ENCODE measurements at places on chromosomes 4 and X.

DNA sequence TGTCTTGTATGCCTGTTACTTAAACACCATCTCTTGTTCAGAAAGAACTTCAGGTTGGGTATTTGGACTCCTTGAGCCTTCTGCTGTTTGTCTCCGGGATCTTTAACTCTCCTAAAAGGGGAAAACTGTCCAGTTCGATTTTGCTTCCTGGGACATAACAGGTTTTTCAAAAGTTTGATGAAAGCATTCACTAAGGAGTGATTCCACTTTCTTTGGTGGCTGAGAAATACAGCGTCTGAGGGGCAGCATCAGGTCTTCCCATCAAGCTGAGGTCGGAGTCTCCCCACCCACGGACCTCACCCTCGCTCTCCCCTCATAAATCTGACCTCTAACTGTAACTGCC, 1.4 kb downstream of the AFAP1 start:
- DNase-seq: no peak

GRCh38 chr4:156261230-156261629, 307.6 kb upstream of the CTSO start:
- DNase-seq: no peak

GRCh38 chr4:122873821-122874593, 47.4 kb downstream of the FGF2 start:
- DNase-seq: no peak

DNA sequence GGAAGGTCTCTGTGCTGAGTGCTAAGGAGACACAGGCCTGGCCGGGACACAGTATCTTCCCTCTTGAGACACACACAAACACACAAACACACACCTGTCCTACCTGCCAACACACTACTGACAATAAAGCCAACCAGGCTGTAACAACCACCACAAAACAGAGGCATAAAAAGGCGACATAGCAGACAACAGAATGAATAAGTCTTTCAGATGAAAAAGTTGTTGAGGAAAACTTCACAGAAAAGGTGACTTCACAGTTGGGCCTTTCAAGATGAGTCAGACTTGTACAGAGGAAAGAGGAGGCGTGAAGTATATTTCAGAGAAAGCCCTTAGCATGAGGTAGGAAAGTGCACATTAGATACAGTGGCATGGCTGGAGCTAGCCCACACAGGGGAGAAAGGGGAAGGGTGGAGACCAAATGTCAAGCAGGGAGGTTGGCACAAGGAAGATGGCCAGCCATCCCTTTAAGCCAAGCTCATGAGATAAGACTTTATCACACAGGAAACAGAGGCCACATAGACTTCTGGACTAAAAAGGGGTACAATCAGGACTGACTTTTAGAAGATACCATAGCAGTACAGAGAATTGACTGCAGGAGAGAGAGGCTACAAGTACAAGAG, 54.0 kb downstream of the SLC9A7 start:
- peak; percentile 25 for DNase-seq

GRCh38 chr4:7158991-7159390, 33.3 kb upstream of the SORCS2 start:
- no peak for DNase-seq

DNA sequence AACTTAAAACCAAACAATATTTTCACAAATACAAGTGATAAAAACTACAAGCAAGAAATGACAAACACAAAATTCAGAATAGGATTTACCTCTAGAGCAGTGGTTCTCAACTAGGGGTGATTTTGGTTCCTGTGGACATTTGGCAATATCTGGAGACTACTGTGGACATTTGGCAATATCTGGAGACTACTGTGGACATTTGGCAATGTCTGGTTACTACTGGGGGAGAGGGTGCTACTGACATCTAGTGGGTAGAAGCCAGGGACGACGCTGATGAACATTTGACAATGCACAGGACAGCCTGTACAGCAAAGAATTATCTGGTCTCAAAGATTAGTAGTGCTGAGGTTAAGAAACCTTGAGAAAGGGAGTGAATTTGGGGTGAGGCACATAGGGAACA, 169.8 kb downstream of the CLCN4 start:
- no peak for DNase-seq

DNA sequence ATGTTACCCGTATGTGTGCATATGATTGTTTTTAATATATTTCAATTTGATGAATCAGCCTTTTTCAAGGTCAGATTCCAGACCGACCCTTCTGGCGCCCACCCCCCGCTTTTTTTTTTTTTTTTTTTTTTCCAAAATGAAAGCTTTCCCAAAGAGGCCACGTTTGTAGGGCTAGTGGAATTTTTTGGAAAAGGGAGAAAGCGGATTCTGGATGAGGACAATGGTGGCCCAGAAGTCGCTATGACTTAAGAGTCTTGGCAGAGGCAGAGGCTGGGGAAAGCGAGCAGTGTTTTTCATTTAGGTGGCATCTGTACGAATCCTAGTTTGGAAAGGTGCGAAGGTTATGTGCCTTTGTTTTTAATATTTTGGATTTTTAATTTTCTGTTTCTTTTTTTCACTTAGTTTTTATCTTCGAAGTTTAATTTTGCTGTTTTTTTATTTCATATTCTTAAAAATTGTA, 14.6 kb downstream of the NDUFB11 start:
- DNase-seq: no peak

GRCh38 chrX:46178763-46179162, 366.5 kb downstream of the ZNF674 start:
- DNase-seq: no peak

- no peak for DNase-seq
Measured at GRCh38 chr4:76960014-76960413, 10.5 kb downstream of the SEPTIN11 start.

GRCh38 chrX:21374994-21375707, 933 bp downstream of the CNKSR2 start:
- DNase-seq: no peak

GRCh38 chr4:48139691-48140090, 5.6 kb upstream of the TXK start:
- DNase-seq: no peak

DNA sequence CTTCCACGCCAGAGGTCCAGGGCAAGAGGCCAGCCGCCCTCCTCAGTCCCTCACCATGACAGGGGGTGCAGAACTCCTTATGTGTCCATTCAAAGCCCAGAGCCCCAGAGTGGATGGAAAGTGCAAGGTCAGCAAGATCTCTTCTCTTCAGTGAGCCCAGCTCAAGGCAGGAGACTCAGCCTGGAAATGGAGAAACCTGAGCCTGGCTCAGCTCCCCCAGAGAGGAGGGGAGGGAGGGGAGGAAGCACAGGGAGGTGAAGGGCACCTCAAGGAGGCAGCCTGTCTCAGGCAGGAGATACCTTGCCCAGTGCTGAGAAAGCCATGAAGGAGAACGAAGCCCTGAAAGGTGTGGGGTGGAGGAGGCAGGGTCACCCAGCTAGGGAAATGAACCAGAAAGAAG, 121.8 kb upstream of the PJA1 start:
- no peak for DNase-seq

- DNase-seq: no peak
Measured at GRCh38 chr4:138182838-138183426, 59.2 kb downstream of the SLC7A11 start.

GRCh38 chr4:96354036-96354712, 514.3 kb downstream of the PDHA2 start:
- DNase-seq: no peak

GRCh38 chr4:170827562-170828274, 738.0 kb upstream of the AADAT start:
- DNase-seq: no peak

DNA sequence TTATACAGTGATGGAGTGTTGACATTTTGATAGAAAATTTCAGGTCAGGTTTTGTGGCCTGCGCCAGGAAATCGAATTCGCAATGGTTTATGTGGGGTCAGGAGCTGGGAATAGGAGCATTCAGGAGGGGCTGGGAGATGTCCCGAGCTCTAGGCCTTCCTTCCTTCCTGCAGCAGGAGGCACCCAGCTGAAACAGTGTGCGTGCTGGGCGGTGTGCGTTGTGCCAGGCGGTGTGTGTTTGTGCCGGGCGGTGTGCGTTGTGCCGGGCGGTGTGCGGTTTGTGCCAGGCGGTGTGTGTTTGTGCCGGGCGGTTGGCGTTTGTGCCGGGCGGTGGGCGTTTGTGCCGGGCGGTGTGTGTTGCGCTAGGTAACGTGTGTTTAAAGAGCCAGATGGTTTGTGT, 1.7 kb downstream of the UVSSA start:
- DNase-seq: no peak

GRCh38 chrX:69015564-69016292, 149.5 kb downstream of the PJA1 start:
- no peak for DNase-seq

DNA sequence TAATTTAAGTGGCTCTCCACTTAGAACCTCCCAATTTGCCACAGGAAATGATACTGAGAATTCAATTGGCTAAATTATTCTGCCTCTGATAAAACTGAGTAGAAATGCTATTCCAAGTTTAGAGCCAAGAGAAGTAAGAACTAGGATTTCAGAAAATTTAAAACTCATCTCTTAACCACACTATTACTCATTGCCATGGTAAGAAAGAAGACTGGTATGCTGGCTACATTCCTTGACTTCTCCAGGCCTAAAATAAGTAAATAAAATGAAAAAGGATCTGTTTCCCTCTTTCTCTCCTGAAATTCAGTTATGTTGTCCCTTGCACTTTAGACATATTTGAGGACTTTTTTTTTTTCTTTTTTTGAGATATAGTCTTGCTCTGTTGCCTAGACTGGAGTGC, 23.3 kb downstream of the ZNF280C start:
- no peak for DNase-seq

GRCh38 chrX:150833454-150834056, 64.9 kb downstream of the CD99L2 start:
- DNase-seq: no peak

DNA sequence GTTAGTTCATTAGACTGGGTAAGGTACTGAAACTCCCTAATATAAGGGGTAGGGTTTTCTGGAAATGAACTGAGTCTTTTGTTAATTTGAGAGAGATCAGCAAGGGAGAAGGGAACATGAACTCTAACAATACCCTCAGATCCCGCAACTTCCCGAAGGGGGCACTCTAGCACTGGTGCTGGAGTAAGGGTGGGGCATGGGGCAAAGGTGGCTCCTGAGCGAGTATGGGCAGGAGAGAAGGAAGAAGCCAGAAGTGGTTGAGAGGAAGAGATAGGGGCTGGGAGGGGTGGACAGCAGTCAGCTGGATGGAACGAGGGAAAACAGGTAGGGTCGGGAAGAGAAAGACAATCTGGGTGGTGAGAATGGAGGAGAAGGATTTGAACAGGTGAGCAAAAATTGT, 183.2 kb upstream of the MAGEE2 start:
- DNase-seq: no peak

- DNase-seq: no peak
Measured at GRCh38 chrX:154032160-154032559, 12.5 kb upstream of the IRAK1 start.

- DNase-seq: no peak
Measured at GRCh38 chr4:164700471-164700870, 53.5 kb upstream of the SMIM31 start.

DNA sequence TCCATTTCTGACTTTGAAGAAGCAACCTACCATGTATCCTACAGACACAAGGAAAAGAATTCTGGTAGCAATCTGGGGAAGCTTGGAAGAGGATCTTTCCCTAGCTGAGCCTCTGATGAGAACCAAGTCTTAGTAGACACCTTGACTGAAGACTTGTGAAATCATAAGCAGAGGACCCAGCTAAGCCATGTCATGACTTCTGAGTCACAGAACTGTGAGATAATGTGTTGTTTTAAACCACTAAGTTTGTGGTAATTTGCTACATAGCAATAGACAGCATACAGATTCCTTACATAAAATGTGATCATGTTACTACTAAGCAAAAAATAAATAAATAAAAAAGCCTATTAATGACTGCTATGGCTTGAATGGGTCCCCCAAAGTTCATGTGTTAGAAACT, 71.3 kb upstream of the ANKRD50 start:
- no peak for DNase-seq

DNA sequence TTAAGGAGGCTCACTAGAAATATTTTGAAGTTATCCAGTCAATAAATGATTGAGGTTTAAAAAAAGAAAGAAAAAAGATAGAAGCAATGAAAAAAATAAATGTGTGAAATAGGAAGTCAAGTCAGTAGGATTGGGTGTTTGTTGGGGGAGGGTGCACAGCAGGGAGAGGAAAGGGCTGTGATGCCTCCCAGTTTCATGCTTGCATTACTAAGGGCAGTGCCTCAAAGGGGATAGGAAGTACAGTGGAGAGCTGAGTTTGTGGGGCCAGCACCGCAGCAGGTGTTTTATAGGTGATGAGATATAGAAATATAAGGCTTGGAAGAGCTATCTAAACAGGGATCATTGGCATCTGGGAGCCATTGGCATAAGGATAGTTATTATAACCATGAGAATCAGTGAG, 919.2 kb downstream of the STIM2 start:
- DNase-seq: no peak

GRCh38 chrX:44224760-44225159, 118.7 kb downstream of the EFHC2 start:
- DNase-seq: no peak

- DNase-seq: no peak
Measured at GRCh38 chr4:20347531-20347930, 95.8 kb downstream of the SLIT2 start.

GRCh38 chr4:40856840-40857362, 107.1 kb downstream of the NSUN7 start:
- peak; percentile 75 for DNase-seq

DNA sequence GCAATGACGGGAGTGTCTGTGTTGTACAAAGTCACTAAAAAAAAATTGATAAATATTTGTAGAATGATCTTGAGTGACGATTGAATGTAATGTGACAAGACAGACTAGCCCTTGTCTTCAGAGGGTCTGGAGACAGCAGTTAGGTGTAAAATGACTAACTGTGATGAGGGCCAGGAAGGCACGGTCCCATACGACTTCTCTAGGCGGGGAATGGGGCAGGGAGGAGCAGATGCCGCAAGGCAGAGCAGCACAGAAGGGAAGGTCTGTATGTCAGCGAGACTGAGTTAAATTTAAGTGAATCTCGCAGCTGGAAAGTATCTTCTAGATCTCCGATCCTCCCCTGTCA, 405 bp downstream of the CENPE start:
- DNase-seq: no peak

GRCh38 chr4:85476381-85476780, 1.4 kb downstream of the ARHGAP24 start:
- DNase-seq: no peak

DNA sequence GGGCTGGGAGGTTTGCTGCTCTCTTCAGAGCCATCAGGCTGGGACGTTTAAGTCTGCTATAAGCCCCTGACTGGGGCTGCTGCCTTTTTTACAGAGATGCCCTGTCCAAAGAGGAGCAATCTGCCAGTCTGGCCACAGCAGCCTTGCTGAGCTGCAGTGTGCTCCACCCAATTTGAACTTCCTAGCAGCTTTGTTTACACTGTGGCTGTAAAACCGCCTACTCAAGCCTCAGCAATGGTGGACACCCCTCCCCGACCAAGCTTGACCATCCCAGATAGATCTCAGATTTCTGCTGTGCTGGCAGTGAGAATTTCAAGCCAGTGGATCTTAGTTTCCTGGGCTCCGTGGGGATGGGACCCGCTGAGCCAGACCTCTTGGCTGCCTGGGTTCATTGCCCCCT, 40.7 kb downstream of the SPATA18 start:
- DNase-seq: no peak

DNA sequence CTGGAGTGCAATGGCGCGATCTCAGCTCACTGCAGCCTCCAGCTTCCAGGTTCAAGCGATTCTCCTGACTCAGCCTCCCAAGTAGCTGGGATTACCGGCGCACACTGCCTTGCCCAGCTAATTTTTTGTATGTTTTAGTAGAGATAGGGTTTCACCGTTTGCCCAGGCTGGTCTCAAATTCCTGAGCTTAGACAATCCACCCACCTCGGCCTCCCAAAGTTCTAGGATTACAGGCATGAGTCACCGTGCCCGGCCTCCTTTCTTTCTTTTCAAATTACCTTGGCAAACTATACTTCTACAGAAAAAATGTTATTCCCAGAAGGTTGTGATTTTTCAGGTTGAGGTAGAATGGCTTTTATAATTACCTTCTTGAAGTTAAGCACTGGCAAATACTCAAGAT, 321.9 kb upstream of the PRPS2 start:
- DNase-seq: no peak
